ENCODE measurements at places on chromosomes 6 and 20.

DNA sequence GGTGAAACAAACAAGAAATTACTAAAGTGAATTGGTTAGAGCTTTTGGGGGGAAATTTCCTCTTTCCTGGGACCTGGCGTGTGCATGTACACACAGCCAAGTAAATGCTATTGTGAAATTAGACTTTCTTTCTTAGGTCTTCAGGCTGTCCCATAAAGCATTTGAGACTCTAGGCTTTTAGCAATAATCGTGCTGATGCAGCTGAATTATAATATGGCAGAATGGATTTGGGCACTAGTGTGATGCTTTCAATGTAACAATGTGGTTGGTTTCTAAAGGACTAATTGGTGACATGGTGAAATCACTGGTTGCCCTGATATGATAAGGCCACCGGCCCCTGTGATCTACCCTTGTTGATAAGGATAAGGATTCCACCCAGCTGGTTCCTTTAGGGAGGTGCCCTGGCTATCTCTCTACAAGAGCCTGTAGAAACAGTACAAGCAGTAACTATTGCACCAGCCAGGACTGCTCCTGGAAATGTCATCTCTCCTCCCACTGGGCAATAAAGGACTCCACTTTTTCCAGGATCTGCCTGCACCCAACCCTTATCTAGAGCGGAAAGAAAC lies 164.1 kb downstream of the TFAP2A start:
- no peak for DNase-seq

GRCh38 chr6:119037941-119038623 lies 40.4 kb downstream of the FAM184A start:
- no peak for DNase-seq

DNA sequence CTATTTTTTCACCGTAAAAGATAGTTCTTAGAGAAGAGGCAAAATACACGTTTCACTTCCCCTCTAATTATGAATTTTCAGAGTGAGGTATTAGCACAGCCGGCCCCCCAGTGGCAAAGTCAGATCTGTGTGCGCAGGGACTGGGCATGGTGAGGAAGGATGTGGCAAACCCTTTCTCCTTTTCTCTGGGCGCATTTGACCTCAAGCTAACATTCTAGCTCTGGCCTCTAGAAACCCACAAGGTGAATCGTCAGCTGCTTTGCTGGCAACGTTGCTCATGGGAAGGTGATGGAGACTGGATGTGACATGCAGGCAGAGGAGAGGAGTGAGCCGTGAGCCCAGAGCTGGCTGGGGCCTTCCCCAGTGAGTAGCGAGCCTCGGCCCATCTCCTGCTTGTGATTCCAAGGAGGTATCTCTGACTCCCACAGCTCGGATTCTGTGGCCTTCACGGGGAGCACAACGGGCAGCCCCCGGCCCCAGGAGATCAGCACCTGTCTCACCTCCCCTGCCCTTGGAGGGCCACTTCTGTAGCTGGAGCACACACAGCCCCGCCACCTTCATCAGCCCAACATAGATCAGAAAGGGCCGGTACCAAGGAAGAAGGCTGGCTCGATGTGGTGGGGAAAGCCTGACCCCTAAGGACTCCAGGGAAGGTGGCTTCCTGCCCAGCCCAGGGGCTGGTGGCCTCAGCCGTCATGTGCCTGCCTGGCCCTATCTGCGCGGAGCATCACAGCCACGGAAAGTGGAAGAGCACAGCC lies 152.8 kb downstream of the TAF4 start:
- no peak for DNase-seq

- no peak for DNase-seq
These were observed 104.9 kb downstream of the PDSS2 start for GRCh38 chr6:107354451-107354850.

- no peak for DNase-seq
These were observed 1120.1 kb upstream of the CITED2 start for GRCh38 chr6:140494321-140495108.

DNA sequence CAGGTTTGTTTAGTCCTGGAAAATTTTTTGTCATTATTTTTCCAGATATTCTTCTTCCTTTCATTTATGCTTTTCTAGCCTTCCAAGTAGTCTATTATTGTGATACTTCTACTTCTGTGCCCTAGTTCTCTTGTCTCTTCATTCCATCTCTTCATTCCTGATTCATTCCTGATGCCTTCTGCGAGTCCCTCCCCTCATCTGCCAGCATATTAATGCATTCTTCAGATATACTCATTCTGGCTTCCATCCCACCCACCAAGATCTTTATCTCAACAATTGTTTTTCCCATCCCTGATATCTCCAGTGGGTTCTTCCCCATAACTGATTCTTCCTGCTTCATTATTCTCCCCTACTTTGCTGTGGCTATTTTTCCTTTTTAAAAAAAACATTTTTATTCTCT lies 35.2 kb downstream of the ALDH5A1 start:
- peak; percentile 9 for DNase-seq

GRCh38 chr6:65706436-65706835 lies 590 bp downstream of the EYS start:
- no peak for DNase-seq

DNA sequence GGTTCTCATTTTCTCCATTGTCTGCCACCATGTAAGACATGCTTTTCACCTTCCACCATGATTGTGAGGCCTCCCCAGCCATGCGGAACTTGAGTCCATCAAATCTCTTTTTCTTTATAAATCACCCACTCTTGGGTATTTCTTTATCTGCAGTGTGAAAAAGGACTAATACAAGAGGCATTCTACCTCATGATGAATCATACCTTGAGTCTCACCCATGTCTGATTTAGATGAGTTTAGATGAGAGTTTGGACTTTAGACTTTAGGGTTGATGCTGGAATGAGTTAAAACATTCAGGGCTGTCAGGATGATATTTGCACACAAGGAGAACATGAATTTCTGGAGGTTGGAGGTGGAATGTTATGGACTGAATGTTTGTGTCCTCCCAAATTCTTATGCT lies 545.6 kb downstream of the C6orf118 start:
- no peak for DNase-seq

- no peak for DNase-seq
These were observed 14.5 kb downstream of the SOD2 start for GRCh38 chr6:159678574-159678973.

GRCh38 chr6:137389150-137389704 lies 105.0 kb downstream of the OLIG3 start:
- no peak for DNase-seq

DNA sequence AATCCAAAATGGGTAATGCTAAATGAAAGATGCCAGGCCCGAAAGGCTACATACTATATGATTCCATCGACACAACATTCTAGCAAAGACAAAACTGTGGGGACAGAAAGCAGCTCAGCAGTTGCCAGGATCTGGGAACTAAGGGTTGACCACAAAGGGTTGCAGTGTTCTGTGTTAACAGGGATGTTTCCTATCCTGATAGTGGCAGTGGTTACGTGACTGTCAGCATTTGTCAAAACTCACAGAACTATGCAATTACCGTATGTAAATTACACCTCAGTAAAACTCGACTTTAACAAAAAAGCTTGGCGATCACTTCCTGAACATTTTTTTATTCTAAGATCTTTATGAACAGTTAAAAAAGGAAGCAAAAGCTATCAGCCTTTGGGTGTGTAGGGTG lies 83.9 kb downstream of the BANF2 start:
- DNase-seq, result no peak

DNA sequence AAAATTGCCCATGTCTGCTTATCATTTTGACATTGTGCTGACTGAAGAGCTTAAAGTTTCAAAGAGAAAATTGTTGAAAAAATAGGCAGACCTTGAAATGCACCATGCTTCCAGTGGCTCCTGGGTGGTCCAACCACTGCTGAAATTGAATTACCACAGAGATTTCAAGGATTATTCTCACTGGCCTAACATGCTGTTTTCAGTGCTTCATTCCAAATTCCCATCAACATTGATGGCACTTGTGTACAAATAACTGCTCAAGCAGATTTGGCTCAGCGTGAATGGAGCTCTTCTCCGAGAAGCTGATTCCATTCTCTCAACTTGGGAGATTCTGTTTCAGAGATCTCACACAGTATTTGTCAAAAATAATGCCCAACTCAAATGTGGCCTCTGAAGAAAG lies 75.5 kb downstream of the LAMA4 start:
- no peak for DNase-seq

DNA sequence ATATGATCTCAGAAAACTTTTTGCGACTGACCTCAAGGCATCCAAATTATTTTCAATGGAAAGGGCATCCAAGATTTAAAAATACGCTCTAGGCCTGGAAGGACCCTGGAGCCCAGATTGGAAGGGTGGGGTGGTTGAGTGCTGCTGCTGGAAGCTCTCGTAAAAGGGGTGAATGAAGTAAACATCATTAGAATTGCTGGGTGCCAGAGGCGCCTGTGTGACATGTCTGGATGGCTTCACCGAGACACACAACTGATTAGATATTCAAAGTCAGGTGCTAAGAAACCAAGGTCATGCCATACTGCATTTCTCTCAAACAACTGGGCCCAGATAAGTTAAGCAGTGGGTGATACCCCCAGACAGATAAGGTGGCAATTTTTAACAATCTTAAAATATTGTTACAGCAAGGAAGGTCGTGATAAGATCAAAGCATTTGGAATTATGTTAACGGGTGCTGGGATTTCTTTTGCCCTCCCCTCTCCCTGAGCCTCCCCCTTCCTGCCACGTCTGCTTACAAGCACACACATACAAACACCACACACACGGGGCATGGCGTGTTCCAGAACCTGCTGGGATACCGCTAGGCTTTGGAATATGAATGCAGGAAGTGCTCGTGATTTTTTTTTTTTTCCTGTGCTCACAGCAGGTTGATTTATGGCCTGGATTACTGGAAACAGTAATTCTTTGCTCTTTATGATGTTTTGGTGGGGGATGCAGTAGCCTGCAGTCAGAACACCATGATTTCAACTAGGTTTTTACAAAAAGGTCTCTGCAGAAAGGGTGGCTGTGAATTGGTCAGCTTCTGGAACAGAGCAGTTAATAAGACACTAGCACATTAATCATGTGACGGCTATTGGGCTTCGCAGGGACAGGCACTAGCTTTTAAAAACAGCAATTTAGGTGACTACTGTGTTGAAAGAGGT lies 551.2 kb downstream of the QKI start:
- no peak for DNase-seq

GRCh38 chr20:19619904-19620430 lies 138.1 kb upstream of the RIN2 start:
- DNase-seq, result no peak

- DNase-seq, result no peak
These were observed 234.7 kb upstream of the ADGRB3 start for GRCh38 chr6:68400396-68400795.

GRCh38 chr6:121319112-121319553 lies 15.1 kb downstream of the TBC1D32 start:
- DNase-seq, result no peak

GRCh38 chr20:59993736-59994430 lies 35.7 kb downstream of the CDH26 start:
- no peak for DNase-seq

DNA sequence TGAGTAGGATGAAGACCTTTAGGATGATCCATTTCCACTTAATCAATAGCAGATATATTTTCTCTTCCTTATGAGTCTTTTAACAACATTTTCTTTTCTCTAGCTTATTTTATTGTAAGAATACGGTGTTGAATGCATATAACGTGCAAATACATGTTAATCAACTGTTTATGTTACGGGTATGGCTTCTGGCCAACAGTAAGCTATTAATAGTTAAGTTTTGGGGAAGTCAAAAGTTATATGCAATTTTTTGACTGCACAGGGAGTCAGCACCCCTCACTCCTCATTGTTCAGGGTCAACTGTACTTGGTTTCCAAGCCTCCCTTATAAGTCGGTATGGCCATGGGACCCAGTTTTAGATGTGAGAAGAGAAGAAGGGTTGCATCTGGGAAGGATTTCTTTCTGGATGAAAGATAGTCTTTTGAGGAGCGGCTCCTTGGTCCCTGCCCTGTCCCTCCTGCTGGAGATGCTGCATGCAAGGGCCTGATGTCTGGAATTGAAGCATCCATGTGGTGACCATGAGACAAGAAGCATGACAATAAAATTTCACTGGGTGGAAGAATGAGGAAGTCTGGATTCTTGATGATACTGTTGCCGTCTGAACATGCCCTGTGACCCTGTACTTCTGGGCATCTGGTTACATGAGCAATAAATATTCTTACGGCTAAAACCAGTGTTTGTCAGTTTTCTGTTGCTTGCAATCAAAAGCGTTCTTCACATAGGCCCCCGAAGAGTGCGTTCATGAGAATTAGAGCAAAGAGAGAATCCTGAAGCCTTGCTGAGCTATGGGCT lies 194.7 kb upstream of the PMEPA1 start:
- DNase-seq, result no peak

GRCh38 chr6:43129434-43130194 lies 41.5 kb upstream of the SRF start:
- DNase-seq, result no peak

DNA sequence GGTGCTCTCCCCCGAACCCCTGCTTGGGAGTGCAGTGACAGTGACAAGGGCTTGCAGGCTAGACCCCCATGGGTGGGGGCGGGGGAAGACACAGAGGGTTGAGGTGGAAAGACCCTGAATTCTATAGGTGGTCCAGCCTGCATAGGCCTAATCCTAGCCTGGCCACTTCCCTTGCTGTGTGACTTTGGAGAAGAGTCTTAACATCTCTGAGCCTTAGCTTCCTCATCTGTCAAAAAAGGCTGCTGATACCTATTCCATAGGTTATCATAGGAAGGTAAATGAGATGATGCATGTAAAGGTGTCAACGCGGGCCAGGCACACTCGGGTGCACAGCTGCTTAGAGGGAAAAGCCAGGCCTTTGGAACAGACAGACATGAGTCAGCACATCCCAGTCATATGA lies 15.8 kb downstream of the BPIFB4 start:
- no peak for DNase-seq

DNA sequence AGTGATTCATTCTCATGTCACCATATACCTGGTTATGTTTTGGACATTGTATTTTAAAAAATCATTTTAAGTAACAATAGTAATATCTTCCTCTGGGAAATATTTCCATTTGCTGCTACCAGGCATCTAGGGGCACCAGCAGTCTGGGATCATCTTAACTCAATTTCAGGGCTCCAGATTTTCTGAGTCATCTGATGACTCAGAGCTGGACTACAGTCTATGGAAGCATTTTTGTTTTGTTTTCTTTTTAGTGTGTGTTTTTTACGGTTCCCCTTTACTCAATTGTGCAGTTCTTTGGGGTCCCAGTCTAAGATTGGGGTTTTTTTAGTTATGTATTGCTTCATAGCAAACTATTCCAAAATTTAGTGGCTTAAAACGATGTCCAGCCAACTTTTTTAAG lies 5.7 kb upstream of the FKBP5 start:
- DNase-seq, result no peak
